ENCODE measurements at places on chromosomes 13 and 19. TPM values are rescaled to one million over a fixed set of nuclear protein-coding genes. Genes with fewer than 3 reads are reported as not detected.

The BRSK1 gene
- 17.6 TPM for total RNA-seq

The SLC1A6 gene
- total RNA-seq = not detected

GRCh38 chr13:51519771-51520216, 64.5 kb upstream of the WDFY2 start:
- H3K4me3 ChIP-seq = no peak overlapping the region
- DNase-seq = no peak
- H3K4me1 ChIP-seq = no peaks in the 10 kb centered on the region
- H3K36me3 ChIP-seq = no peaks in the 10 kb centered on the region
- no peaks in the 10 kb centered on the region for H3K27me3 ChIP-seq
- no peak overlapping the region for H3K27ac ChIP-seq

GRCh38 chr13:48626077-48626449, 27.7 kb upstream of the CYSLTR2 start:
- no peaks in the 10 kb centered on the region for H3K36me3 ChIP-seq
- no peak overlapping the region for H3K4me3 ChIP-seq
- H3K27me3 ChIP-seq = no peaks in the 10 kb centered on the region
- no peak overlapping the region for H3K27ac ChIP-seq

- no peak overlapping the region for H3K27ac ChIP-seq
- H3K4me3 ChIP-seq = no peak overlapping the region
- DNase-seq = no peak
Measured at GRCh38 chr13:102580552-102581169, 16.1 kb upstream of the TPP2 start.

- no peaks in the 10 kb centered on the region for H3K4me1 ChIP-seq
- no peak for DNase-seq
- H3K27me3 ChIP-seq = no peaks in the 10 kb centered on the region
- H3K36me3 ChIP-seq = no peaks in the 10 kb centered on the region
Measured at GRCh38 chr13:102517959-102518358, 78.8 kb upstream of the TPP2 start.

- no peaks in the 10 kb centered on the region for H3K36me3 ChIP-seq
- no peak overlapping the region for H3K27ac ChIP-seq
- H3K27me3 ChIP-seq = no peaks in the 10 kb centered on the region
- no peak overlapping the region for H3K4me3 ChIP-seq
Measured at GRCh38 chr19:42099336-42099925, 23.5 kb downstream of the ZNF574 start.

All from transverse colon (tissue), 4 donors.